H54 (cell line): ENCODE measurements at places on chromosomes 1 and 21.

DNA sequence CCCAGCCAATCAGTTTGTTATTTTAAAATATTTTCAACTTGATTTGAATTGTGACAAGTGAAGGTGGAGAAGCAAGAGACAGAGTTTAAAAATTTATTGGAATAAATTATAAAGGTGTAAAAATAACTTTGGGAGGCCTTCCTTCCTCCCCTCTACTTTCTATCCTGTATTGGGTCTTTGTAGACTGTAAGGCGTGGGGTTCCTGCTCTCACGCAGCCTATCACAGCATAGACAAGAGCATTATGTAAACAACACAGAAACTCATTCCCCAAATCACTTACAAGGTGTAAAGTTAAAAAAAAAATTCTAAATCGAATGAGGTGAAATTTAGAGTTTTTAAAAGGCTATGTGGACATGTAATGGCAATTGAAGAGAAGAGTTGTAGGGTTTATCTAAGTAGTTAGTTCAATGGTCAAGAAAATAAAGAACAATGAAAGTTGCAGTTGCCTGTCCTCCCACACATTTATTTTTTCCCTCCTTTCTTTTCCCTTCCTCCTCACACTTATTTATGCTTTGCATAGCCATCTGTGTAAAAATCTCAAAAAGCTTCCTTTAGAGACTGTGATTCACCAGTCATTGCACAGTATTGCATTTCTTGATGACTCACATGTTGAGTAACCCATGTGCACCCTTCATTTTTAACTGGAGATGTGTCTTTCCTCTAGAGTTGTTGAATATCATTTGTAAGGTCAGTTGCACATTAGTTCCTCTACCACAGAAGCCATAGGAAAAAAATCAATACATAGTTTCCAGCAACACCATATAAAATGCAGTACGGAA, 242.2 kb downstream of the PTPRC start:
- DNase-seq: no peak

GRCh38 chr1:40834968-40835545, 27.1 kb downstream of the CITED4 start:
- DNase-seq: no peak

- DNase-seq: no peak
Measured at GRCh38 chr21:41964171-41964570, 10.4 kb upstream of the C2CD2 start.

GRCh38 chr1:38908821-38909220, 27.4 kb upstream of the GJA9 start:
- DNase-seq: no peak

GRCh38 chr1:30749691-30750583, 7.6 kb downstream of the LAPTM5 start:
- DNase-seq: no peak

DNA sequence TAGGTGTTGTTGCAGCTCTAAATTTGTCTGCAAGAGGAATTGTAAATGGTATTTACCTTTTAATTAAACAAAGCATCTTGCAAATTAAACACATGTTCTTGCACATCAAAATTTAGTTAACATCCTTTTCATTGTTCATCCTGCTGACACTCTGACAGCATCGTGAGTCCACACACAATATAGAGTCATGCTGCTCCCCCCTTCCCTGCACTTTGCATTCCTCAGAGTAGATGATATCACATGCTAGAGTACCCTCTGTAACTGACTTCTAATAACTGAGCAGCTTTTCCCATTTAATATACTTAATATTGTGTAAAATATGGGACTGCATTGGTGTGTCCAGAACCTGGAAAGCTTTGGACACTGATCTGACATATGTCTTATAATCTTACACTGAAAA, 138.8 kb upstream of the DPYD start:
- no peak for DNase-seq

- DNase-seq: no peak
Measured at GRCh38 chr1:186310307-186310706, 64.7 kb downstream of the TPR start.

DNA sequence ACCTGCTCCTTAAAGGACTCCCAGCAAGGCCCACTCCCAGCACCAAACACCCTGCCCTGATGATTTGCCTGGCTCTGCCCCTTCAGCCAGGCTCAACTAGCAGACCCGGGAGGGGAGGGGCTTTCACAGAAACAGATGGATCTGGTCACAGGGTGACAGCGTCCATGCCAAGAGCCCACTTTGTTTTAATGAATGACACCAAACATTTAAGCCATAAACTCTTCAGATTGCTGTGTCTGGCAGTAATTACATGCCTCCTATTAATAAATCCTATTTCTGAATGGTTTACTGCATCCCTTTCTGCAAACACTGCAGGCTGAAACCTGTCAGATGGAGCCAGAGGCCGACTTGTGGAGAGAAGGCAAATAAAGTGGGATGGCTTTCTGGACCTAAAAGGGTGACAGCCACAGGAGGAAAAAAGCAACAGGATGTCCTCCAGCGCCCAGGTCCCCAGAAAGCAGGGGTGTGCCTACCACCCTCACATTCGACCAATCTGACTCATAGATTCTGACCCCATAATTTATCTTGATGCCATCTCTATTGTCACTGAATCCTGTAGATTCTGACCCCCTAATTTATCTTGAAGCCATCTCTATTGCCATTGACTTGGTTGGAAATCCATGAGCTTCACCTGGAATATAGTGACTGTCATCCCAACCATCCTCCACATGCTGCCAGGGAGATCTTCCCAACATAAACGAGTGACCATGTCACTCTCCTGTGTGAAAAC, 200.9 kb downstream of the PLPP3 start:
- no peak for DNase-seq
